HEK293T (cell line): ENCODE measurements at places on chromosomes 6 and 20.

- no peak for DNase-seq
These were observed 18.3 kb downstream of the DSP start for GRCh38 chr6:7559651-7560385.

DNA sequence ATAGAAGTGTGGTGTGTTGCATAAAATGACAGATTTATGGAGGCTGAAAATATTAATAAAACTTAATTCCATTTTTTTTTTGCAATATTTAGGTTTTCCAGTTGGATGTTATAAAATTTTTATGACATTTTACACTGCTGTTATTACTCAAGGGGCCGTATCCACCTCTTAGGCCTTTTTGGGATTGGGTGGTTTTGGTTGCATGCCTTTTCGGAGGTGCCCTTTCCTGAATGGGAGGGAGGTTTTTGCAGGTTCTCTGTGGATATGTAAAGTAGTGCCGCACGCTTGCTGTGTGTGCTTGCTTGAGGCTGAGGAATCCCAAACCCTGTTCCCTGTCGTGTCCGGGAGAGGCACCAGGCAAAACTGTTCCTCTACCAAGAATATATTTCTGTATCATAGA is 6.8 kb downstream of the ARID1B start:
- DNase-seq: no peak

DNA sequence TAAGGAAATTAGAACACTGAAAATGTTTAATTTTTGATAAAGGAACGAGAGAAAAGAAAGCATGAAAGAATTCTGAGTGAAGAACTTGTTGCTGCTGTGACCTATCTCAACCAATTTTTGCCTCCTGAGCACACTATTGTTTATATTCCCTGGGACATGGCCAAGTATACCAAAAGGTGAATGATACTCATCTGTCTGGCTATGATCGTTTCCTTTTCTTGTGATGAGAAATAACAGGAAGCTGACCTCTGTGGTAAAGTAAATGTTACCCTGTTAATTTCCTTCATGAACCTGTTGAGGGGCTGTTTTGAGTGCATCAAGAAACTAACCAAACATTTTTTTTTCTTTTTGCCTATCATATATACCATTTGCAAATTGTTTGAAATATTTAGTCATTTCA is 69.1 kb downstream of the FIG4 start:
- DNase-seq: no peak

- no peak for DNase-seq
These were observed 266.0 kb downstream of the ALDH8A1 start for GRCh38 chr6:134683783-134684422.

DNA sequence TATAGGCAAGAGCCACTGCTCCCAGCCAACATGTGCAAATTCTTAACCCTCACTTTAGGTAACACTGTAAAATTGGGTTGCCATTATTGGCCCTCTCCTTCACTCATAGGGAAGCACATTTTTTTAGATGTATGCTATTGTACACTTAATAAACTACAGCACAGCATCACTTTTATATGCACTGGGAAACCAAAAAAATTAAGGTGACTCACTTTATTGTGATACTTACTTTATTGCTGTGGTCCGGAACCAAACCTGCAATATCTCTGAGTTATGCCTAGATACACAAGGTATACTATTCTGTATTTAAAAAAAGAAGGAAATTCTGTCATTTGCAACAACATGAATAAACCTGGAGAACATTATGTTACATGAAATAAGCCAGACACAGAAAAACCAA is 40.5 kb downstream of the IPCEF1 start:
- no peak for DNase-seq

GRCh38 chr20:4817230-4817671 is 95.5 kb downstream of the PRND start:
- no peak for DNase-seq

- no peak for DNase-seq
These were observed 2.7 kb upstream of the PHF10 start for GRCh38 chr6:169726963-169727362.
